ENCODE measurements at places on chromosomes 3 and 15. TPM values are rescaled to one million over a fixed set of nuclear protein-coding genes. Genes with fewer than 3 reads are reported as not detected.

The CYP1A2 gene
- not detected for total RNA-seq

The PARP3 gene
- 12.8 TPM for total RNA-seq

The CTXND1 gene
- not detected for total RNA-seq

The TNIK gene
- total RNA-seq = 21.4 TPM

The KLF15 gene
- total RNA-seq = 0.05 TPM

The MKRN2OS gene
- total RNA-seq = not detected

The GP5 gene
- total RNA-seq = 0.29 TPM

The ALPK3 gene
- total RNA-seq = 68.4 TPM

The CCDC39 gene
- not detected for total RNA-seq

The SLC28A2 gene
- total RNA-seq = not detected

The SMARCC1 gene
- 63.1 TPM for total RNA-seq

The CYP8B1 gene
- not detected for total RNA-seq

The UROC1 gene
- not detected for total RNA-seq

The REC114 gene
- not detected for total RNA-seq

The ETFA gene
- total RNA-seq = 64.1 TPM

The ST8SIA2 gene
- 1.6 TPM for total RNA-seq

The B3GALNT1 gene
- 10.6 TPM for total RNA-seq

The TUBGCP5 gene
- total RNA-seq = 14.7 TPM

The PTH1R gene
- not detected for total RNA-seq

The ATG3 gene
- 42.2 TPM for total RNA-seq

The CADM2 gene
- not detected for total RNA-seq

The SEMA3G gene
- 61.3 TPM for total RNA-seq

The SLC2A2 gene
- total RNA-seq = not detected

The DLL4 gene
- total RNA-seq = 213 TPM

The PCOLCE2 gene
- total RNA-seq = 0.58 TPM

The ALDH1L1 gene
- not detected for total RNA-seq

The TMEM212 gene
- not detected for total RNA-seq

The ZDHHC23 gene
- 0.48 TPM for total RNA-seq

The SLC12A1 gene
- total RNA-seq = not detected

The TGM4 gene
- not detected for total RNA-seq

The SLC24A5 gene
- total RNA-seq = not detected
